Ascending aorta (tissue), 2 donors: ENCODE measurements at places on chromosomes 6 and 20.

DNA sequence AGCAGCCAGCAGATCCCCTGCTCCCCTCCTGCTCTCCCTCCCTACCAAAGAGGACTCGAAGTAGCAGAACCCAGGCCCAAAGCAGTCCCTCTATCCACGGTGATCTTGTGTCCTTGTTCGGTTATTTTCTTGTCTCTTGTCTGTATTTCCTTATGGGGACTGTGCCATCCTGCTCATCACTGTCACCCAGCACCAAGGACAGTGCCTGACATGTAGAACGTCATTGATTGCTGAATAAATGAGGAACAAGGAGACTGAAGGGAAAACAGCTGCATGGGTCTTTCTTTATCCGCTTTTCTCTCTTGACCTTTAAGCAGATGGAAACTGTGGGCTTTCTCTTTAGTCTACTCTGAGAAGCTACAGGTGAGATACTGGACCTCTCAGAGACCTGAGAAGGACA, 29.4 kb upstream of the ZNF831 start:
- no peak for DNase-seq
- H3K4me3 ChIP-seq: no peak overlapping the region
- no peak overlapping the region for H3K27ac ChIP-seq
- H3K4me1 ChIP-seq: no peaks in the 10 kb centered on the region

GRCh38 chr20:61830241-61830930, 235.3 kb downstream of the TAF4 start:
- H3K27ac ChIP-seq: no peak overlapping the region
- H3K4me1 ChIP-seq: no peaks in the 10 kb centered on the region
- DNase-seq: no peak
- H3K36me3 ChIP-seq: no peaks in the 10 kb centered on the region

GRCh38 chr6:26477426-26477825, 19.7 kb downstream of the BTN2A1 start:
- H3K4me3 ChIP-seq: no peak overlapping the region
- DNase-seq: no peak
- no peaks in the 10 kb centered on the region for H3K36me3 ChIP-seq
- H3K27ac ChIP-seq: no peak overlapping the region

DNA sequence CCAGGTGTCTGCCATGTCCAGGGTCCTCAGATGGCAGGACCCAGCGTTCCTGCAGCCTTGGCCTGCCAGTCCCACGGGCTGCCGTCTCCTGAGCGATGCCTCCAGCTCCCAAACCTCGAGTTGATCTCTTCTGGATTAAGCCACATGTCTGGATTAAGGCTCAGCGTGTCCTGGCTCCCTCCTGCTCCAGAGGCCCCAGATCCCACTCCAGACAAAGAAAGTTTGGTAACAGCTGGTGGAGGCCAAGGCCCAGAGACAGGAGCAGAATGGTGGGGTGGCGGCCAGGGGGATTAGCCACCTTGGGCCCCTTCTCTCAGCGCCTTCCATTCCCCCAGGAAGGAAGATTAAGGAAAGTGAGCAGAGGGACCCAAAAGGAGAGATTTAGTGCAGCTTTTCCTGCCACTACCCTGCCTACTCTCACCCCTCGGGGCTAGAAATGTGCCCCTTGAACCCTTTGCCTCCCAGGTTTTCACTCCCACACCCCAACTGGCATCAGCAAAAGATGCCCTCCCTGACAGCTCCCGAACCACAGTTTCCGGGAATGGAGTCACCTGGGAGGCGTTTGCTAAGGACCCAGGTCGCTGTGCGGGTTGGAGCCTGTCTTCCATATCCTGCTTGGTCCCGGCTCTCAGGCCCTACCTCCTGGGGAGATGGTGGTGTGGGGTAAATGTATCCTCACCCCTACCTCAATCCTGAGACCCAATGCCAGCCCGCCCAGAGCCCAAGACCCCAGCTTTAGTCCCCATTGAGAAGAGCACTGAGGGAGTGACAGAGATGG, 6.9 kb downstream of the SPDEF start:
- DNase-seq: no peak
- no peak overlapping the region for H3K27ac ChIP-seq
- no peak overlapping the region for H3K4me3 ChIP-seq
- no peaks in the 10 kb centered on the region for H3K27me3 ChIP-seq

DNA sequence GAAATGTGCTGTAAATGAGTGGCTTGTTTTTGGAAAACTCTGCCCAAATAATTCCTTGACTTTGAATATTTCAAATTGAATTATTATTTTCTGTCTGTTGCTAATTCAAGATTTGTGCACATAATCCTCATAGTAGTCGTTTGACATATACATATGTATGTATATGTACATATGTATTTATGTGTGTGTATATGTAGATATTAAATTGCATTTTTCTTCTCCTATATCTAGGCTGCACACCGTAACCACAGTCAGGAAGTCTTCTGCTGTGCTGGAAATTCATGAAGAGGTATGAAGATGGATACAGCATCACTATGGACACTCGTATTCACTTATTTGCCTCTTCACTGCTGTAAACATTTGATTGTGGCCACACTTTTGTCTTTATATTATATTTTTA, 29.6 kb downstream of the OPN5 start:
- H3K27ac ChIP-seq: no peak overlapping the region
- no peak overlapping the region for H3K4me3 ChIP-seq
- no peak for DNase-seq

GRCh38 chr6:99609905-99610489, 3.4 kb downstream of the PRDM13 start:
- peaks cover 53% of the 10 kb centered on the region for H3K27me3 ChIP-seq
- H3K36me3 ChIP-seq: no peaks in the 10 kb centered on the region
- peaks cover 15% of the 10 kb centered on the region for H3K4me1 ChIP-seq
- no peak overlapping the region for H3K27ac ChIP-seq
- no peak for DNase-seq

DNA sequence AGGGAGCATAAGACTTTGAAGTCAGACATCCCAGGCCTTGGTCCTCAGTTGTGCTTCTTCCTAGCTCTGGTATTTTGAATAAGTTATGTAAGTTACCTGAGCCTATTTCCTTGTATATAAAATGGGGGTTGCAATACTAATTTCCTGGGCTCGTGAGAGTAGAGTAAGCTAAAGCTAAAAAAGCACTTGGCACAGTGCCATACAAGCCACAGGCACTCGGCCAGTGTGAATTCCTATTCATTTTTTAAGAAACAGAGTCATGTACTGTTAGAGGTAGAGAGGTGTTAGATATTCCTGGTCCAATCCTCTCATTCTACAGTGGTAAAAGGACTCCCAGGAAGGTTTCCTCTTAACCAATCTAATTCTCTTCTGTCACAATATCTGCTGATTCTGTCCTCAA, 79.6 kb upstream of the EPB41L1 start:
- no peak overlapping the region for H3K27ac ChIP-seq
- DNase-seq: no peak
- no peaks in the 10 kb centered on the region for H3K4me1 ChIP-seq
